GM03348 (cell line): ENCODE measurements at places on chromosomes 2 and 18.

- DNase-seq, result no peak
These were observed 55.1 kb downstream of the CDH19 start for GRCh38 chr18:66548747-66549146.

GRCh38 chr2:51813247-51813646 lies 781.3 kb upstream of the NRXN1 start:
- peak; percentile 26 for DNase-seq

- DNase-seq, result peak; percentile 47
These were observed 32.7 kb upstream of the FHL2 start for GRCh38 chr2:105431367-105432043.

DNA sequence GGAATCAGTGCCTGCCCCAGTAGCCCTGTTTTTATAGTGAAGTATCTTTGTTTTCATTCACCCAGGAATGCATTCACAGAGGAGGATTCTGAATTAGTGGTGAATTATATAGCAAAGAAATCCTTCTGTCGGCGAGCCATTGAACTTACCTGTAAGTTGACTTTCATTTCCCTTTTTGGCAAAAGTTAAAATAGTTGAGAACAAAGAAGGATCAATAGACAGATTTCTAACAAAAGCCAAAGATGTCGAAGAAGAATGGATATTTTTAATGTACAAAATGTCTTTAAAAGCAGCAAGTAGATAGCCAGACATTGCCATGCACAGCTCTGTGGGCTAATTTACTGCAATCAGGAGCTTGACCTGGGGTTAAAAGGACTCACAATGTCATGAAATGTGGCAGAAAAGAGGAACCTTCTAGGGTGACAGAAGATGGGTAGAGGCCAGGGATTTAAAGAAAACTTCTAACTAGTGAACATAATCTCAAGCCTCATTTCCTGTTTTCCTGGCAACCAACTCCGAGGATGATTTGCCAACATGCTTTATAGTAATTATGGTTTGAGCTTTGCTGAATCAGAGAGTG lies 53.8 kb upstream of the TMEM87B start:
- no peak for DNase-seq
